ENCODE measurements at places on chromosomes 6 and 20. TPM values are rescaled to one million over a fixed set of nuclear protein-coding genes. Genes with fewer than 3 reads are reported as not detected.

ISM1 gene
- not detected for total RNA-seq

SNTA1 gene
- 10.1 TPM for total RNA-seq

MAD2L1BP gene
- total RNA-seq: 25.7 TPM

C6orf118 gene
- not detected for total RNA-seq

RXRB gene
- total RNA-seq: 51.5 TPM

PHF20 gene
- total RNA-seq: 59.8 TPM

COL9A3 gene
- 8.3 TPM for total RNA-seq

GRCh38 chr6:21501021-21501354 is 92.6 kb upstream of the SOX4 start:
- DNase-seq: no peak

DNA sequence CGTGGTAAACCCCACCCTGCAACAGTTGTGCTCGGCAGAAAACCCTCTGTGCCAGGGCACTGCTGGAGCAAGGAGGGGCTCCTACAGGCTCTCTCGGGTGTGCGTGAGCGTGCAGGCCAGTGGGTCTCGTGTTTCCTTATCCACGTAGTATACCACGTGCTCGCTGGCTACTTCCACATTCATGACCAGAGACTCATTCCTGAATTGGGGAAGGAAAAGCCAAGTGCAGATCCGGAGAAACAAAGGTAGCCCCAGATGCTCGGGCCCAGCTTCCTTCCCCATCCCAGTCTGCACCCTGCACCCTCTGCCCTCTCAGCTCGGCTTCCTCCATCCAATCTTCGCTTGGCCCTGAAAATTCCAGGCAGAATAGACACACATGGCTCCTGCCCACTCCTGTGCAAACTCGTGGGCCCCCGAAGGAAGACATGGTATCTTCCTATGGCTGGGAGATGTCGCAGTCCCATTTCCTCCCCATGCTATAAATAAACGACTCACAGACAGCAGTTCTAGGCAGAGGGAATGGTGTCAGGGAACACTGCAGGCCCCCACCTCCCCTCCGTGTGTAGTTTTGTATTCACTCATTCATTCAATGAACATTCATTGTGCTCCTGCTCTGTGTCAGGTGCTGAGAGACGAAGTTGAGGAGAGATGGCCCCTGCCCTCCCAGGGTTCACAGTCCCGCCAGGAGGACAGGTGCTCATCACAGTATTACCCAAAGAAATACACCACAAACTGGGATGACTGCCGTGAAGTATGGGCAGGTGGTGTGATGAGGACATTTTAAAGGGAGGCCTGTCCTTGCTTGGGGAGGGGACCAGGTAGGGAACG is 29.6 kb downstream of the NPEPL1 start:
- no peak for DNase-seq

GRCh38 chr6:156659822-156660198 is 117.4 kb upstream of the ARID1B start:
- DNase-seq: no peak

- peak; percentile 63 for DNase-seq
Observed at GRCh38 chr6:144013486-144013909, 5.4 kb upstream of the PLAGL1 start.

DNA sequence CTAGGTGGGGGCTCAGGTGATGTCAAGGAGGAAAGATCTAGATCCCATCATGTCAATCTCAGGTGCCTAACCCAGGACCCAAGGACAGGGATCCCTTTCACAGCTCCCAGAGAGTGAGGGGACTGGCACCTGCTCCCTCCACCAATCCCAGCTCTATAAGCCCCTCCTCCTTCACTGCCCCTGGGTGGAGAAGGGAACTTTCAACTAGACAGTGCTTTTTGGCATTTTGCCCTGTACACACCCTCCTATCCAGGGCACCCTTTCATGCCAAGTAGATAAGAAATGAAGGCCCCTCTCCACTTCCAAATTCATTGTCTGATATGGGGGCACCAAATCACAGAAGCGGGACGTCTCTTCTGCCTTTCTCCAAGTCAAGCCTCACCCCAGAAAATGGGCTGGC is 61.6 kb downstream of the MDGA1 start:
- DNase-seq: no peak

- no peak for DNase-seq
Observed at GRCh38 chr6:153832543-153832942, 206.5 kb upstream of the OPRM1 start.

- peak; percentile 52 for DNase-seq
Observed at GRCh38 chr6:109187399-109188114, 92.2 kb downstream of the CEP57L1 start.

DNA sequence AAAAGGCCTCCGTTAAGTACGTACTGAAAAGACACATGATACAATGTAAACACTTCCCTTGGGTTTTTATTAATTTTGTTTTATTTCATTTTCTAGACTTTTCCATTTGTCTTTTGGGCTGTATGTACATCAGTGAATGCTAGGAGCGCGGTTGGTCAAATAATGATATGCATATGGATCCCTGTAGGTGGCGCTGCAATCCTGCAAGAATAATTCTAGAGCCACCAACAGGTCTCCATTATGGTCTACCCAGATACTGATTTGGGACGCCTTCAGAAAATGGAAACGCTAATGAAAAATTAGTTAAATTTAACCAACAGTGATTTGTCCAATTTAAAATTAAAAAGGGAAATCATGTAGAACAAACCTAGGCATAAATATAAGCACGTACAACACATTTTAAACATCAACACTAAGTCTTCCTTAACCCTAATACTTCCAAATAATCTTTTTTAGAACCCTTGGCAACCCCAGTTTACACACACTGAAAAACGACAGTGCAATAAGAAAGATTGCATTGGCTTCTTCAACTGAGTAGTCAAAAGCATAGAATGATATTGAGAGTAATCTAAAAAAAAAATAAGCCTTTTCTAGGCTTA is 433.5 kb downstream of the RFPL4B start:
- DNase-seq: peak; percentile 44

GRCh38 chr20:40146071-40146470 is 543.0 kb downstream of the MAFB start:
- no peak for DNase-seq

DNA sequence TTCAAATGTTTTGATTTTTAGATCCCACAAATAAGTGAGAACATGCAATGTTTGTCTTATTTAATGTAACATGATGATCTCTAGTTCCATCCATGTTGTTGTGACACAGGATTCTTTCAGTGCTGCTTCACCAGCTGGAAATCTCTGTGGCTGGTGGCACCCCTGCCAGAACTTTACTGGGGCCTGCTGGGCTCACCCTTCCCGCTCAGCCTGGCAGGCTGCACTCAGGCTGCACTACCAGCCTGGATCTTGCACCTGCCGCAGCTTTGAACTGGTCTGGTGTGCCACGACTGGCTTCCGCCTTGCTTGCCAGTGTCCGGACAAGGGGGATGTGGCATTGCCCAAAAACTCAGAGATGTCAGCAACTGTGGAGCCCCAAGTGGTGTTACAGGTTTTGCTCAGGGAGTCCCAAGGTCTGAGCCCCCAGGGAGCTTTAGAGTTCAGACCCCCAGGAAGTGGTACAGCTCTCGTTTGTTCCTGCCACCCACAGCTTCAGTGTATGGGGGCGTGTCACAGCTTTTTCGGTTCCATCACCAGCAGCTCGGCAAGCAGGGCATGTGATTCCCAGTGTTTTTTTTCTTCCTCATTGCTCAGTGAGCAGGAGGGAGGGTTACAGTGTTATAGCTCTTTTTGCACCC is 72.3 kb upstream of the SYNCRIP start:
- no peak for DNase-seq

- no peak for DNase-seq
Observed at GRCh38 chr6:169230946-169231789, 22.5 kb downstream of the THBS2 start.

DNA sequence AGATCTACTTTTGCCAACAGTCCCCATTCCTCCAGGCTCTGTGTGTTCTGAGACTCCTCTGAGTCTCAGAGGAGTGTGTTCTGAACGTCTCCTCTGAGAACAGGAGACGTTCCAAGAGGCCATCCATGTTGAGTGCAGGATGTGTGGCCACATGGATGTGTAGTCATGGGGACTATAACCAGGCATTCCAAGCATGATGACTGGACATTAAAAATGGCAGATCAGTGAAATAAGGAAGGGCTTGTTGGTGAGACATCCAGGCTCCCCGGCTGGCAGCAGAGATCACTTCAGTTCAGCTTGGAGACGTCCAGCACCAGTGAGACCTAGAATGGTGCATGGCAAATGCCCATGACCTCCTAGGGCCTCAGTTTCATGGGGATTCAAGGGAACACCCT is 34.3 kb upstream of the POU5F1 start:
- no peak for DNase-seq

All from PC-9 (cell line).